ENCODE measurements at places on chromosomes 5 and 9. TPM values are rescaled to one million over a fixed set of nuclear protein-coding genes. Genes with fewer than 3 reads are reported as not detected.

GRCh38 chr5:96794757-96795156 lies 13.0 kb downstream of the ERAP1 start:
- peak; percentile 84 for DNase-seq

DNA sequence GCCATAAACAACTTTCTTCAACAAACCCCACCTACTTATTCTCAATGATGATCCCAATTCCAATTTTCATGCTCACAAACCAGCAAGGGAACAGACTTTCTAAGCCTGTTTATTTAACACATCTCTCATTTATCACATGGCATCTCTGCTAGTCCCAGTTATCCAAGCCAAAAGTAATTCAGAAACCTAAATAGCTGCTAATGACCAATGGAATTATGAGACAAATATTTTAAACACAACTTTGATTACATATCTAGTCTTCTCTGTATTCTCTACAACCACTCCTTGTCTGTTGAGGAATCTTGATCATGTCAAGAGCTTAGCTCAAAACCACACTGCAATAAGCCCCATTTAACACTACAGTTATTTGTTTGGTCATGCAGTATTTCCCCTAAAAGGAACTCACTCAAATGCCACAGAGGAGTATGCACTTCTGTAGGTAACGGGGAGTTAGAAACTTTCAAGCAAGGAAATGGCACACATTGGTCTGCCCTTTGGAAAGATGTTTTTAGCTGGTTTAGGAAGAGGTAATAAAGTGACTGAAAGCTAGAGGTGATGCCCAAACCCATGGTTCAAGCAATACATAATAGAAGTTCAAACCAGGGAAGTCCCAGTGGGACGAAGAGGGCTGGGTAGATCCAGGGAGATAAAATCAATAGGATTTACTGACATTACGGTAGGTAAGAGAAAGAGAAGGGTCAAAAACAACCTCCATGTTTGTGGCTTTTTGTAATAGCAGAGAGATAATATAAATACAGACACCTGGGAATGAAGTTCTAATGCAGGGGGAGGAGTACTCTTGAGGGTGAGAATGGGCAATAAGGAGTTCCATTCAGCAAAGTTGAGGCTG lies 42.1 kb upstream of the HTR4 start:
- DNase-seq = no peak

GRCh38 chr5:74311961-74312360 lies 328.6 kb downstream of the ENC1 start:
- no peak for DNase-seq

GRCh38 chr5:36724467-36725332 lies 118.3 kb downstream of the SLC1A3 start:
- peak; percentile 62 for DNase-seq

DNA sequence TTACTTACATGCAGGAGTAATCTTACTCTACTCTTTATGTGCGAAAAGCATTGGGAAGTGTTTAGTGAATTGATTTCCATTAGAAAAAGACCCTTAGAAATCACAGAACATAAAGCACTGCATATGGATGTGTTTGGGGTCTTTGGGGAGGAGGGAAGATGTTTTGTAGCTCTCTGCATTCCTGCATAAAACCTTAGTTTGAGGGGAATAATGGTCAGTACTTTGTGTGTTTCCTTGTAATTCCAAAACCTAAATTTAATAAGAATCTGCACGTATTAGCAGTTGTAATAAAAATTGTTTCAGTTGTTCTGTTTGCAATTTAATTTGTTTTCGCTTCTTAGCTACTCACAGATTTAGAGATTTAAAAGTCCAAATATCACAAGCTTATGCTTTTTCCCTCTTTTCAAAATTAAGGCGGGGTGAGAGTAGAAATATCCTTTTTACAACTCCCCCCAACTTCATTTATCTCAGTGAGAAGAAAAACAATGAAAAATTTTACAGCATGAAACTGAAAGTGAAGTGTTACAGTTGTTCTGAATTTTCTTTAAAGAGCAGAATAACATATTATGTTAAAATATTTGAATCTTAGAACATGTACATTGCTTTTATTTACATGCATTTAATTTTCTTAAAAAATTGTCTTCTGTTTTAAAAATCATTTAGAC lies 143.8 kb downstream of the SMARCA2 start:
- DNase-seq = no peak

- no peak for DNase-seq
Observed at GRCh38 chr5:54996466-54996865, 11.1 kb upstream of the ESM1 start.

DNA sequence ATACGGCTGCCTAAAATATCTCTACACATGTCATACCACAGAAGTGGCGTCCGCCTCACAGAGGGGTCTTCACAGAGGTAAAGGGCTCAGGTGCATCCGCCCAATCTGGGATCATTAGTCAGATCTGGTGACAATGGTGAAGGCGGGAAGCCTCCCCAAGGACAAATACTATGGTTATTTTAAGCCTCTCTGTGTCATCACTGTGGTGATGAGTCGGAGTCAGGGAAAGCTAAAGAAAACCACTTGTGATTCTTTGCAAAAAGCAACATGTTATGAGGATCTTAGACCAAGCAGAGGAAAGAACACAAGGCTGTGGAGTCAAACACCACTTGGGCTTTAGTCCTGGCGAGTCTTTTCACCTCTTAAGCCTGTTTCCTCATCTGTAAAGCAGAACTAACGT lies 190.4 kb downstream of the DRD1 start:
- DNase-seq = no peak

DNA sequence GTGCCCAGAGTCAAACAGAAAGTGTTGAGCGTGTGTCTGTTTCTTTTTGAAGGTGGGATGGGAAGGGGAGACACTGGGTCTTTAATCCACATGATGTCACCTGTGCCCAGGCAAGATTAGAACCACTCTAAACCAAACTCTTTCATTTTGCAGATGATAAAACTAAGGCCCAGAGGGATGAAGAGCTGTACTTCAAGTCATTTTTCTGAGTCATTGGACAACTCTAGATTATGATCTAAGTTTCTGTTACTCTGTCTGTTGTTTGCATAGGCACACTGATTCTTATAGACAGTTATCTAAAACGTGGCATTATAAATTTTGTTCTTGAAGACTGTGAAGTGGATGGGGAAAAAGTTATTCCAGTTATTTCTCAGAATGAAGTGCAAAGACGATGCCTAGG lies 48.8 kb downstream of the MAST4 start:
- DNase-seq = no peak

The POU5F2 gene
- 0.27 TPM for total RNA-seq
